ENCODE measurements at places on chromosomes 1 and 21.

DNA sequence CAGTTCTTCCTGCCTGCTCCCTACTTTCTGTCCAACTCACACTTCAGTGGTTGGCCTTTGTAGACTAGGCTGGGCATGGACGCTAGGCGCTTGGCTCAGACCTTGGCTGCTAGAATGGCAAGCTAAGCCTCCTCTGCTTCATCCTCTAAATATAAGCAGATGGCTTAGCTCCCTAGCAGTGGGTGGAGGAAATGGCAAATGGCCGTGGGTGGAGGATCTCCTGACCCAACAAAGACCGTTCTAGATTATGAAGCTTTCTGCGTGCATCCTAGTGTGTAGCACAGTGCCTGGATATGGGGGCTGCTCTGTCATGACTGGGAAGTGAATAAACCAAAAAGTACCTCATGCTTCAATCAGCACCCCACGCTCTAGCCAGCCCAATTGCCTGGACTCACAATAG, 10.4 kb upstream of the ETV3L start:
- no peak for DNase-seq

- DNase-seq: no peak
These were observed 821 bp downstream of the PHC2 start for GRCh38 chr1:33429856-33430691.

DNA sequence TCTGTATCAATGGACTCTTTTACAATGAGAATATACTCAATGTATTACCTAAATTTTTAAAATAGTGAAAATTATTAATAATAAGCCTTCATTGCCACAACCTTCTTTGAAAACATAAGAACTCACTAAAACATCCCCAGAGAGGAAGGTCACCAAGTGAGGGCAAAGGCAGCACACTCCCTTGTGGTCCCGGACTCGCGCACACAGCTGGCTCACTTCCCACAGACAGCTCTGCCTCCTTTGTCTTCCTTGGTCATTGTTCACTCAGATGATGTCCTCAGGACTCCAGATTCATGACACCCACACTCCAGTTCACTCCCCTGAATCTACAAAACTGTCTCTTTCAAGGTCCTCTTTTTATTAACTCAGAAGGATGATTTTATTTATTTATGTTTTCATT, 19.2 kb upstream of the UBR4 start:
- no peak for DNase-seq

- no peak for DNase-seq
These were observed 97.2 kb downstream of the BCAR3 start for GRCh38 chr1:93584261-93585003.

DNA sequence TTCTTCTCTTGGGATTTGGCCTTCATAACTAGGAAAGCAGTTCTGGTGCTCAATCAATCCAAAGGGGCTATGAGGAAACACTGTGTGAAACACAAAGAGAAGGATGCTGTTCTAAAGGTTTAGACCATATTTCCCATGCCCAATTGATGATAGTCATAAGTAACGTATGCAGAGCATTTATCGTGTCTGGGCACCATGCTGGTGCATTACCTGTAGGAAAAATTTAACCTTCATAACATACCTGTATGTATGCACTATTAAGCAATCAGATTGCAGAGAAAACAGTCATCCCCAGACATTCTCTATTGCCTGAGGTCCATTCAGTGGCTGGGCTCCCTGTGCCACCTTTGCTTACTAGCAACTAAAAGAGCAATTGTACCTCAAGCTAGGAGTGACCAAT, 381.4 kb downstream of the PLPP3 start:
- DNase-seq: no peak

- DNase-seq: no peak
These were observed 6.3 kb upstream of the RSBN1 start for GRCh38 chr1:113818578-113818977.

- DNase-seq: no peak
These were observed 176.8 kb upstream of the SYT6 start for GRCh38 chr1:114330451-114330983.

All from activated CD4-positive, alpha-beta T cell treated with anti-CD3 and anti-CD28 coated beads for 1 hour (primary cell).